ENCODE measurements at places on chromosomes 6 and 20. TPM values are rescaled to one million over a fixed set of nuclear protein-coding genes. Genes with fewer than 3 reads are reported as not detected.

Gene KLHDC3
- 80.9 TPM for total RNA-seq

Gene FOXC1
- total RNA-seq, result 7.0 TPM

Gene DOK5
- 0.06 TPM for total RNA-seq

Gene MATN4
- not detected for total RNA-seq

Gene LGSN
- total RNA-seq, result not detected

Gene SMLR1
- total RNA-seq, result not detected

Gene ANKRD66
- not detected for total RNA-seq

Gene SRSF12
- 0.51 TPM for total RNA-seq

Gene CSE1L
- 187 TPM for total RNA-seq

Gene WFDC10B
- total RNA-seq, result not detected

Gene TP53TG5
- total RNA-seq, result not detected

Gene HLA-DMB
- 0.23 TPM for total RNA-seq

Gene CLPSL1
- not detected for total RNA-seq

Gene PSMB1
- total RNA-seq, result 973 TPM

Gene RAET1L
- 0.36 TPM for total RNA-seq

Data from Daoy (cell line).